ENCODE measurements at places on chromosomes 1 and 21.

- no peak for DNase-seq
Observed at GRCh38 chr1:1540818-1541628, 599 bp upstream of the TMEM240 start.

GRCh38 chr1:243930822-243931671, 81.0 kb upstream of the AKT3 start:
- peak; percentile 64 for DNase-seq

- peak; percentile 79 for DNase-seq
Observed at GRCh38 chr21:29504751-29505321, 206.1 kb downstream of the BACH1 start.

GRCh38 chr1:5832916-5833895, 159.0 kb downstream of the NPHP4 start:
- no peak for DNase-seq

DNA sequence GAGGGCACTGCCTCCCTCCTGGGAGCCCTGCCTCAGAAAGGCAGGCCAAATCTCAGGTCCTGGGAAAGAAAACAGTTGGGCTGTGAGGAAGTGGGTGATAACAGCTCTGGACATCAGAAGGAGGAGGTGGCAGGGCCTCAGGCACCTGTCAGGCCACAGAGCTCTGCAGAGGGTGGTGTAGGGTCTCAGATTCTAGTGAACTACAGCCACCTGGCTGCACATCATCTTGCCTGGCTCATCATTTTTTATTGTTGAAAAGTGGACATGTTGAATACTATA, 15.3 kb upstream of the ZNF678 start:
- no peak for DNase-seq

- no peak for DNase-seq
Observed at GRCh38 chr21:40902993-40903392, 56.0 kb upstream of the DSCAM start.

GRCh38 chr1:178196631-178197030, 102.7 kb downstream of the RASAL2 start:
- peak; percentile 40 for DNase-seq

DNA sequence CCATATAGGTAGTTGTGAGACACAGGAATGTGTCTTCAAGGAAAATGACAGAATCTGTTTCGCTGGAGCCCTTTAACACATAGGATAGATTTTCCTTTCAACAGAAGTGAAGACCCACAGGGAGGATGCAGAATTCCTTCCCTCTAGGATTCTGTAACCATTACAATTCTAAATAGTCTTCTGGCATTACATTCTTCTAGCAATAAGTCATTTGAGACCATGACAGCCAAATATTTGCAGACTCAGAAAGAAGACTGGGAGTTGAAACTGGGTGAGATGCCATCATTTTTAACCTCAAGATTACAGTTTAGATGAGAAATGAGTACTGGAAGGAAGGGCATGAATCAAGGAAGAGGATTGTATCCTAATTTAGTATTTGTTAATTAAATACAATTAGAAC, 61.6 kb downstream of the ZBTB18 start:
- peak; percentile 97 for DNase-seq

DNA sequence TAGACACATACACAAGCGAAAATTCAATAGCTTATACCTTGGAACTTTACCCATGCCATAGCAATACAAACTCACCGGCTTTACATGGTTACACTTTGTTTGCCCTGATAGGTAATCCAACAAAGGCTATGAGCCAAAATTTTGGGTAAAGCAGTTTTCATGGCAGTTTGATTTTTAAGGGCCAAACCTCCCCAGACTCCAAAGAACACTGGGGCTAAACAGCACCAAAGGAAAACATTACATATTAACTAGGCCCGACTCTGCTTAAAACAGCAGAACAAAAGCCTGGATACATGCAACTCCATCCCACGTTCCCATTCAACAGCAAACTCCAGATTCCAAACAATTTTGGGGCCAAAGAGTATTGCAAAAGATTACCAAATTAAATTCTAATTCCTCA, 4.4 kb upstream of the TMEM125 start:
- DNase-seq = no peak

- DNase-seq = no peak
Observed at GRCh38 chr1:89607586-89608318, 25.2 kb upstream of the LRRC8C start.

- peak; percentile 67 for DNase-seq
Observed at GRCh38 chr1:235511470-235512240, 7.4 kb upstream of the B3GALNT2 start.

DNA sequence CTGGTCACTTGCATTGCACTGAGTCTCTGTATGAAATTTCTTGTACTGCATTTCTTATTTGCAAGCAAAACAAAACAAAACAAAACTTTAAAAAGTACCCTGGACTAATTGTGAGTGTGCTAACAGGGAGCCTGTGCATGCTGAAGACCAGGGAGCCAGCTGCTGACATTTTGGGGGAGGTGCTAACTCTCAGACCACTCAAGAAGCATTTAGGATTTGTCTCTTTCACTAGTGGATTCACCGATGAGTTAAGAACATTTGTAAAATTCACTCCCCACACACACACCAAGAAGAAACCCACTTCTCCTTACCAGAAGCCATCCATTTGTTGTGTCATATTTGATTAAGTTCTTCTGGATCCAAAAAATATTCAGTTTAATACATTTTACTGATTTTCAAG, 95.7 kb upstream of the C1orf105 start:
- DNase-seq = no peak

- peak; percentile 27 for DNase-seq
Observed at GRCh38 chr1:167401260-167401873, 117.0 kb downstream of the CD247 start.

DNA sequence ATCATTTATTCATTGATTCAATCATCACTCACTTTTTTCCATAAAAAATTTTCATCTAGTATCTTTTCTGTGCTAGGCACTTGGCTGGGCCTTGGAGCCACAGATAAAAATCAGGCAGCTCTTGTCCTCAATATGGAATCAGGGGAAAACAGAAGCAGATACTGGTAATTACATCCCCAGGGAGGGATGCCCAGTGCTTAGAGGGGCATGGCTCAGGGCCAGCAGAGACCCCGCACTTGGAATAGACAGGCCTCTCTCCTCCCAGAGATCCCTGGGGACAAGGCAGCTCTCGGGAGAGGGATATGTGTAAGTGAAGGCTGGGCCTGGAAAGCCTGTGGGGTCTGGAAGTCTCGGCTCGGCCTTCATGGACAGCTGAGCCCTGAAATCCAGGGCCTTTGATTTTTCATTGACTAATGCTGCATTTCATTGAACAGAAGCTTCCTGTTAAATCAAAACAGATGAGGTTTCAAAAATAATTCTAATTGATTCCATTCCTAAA, 180.4 kb downstream of the FOXD2 start:
- no peak for DNase-seq

DNA sequence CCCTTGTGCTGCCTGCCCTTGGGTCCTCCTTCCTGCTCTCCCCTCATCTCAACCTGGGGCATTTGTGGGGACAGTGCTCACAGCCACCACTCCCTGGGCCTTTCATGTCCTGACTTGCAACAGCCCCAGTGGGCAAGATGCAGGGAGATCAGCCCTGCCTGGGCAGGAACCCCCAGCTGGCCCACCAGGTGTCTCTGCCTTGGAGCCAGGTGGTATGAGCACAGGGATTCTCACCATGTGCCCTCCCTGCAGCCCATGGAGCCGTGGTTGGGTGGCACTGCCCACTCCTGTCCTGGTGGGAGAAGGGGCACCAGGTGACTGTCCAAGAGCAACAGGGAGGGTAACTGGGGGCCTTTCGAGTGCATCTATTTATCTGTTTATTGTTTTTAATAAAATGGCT, 100.4 kb downstream of the AJAP1 start:
- DNase-seq = no peak

DNA sequence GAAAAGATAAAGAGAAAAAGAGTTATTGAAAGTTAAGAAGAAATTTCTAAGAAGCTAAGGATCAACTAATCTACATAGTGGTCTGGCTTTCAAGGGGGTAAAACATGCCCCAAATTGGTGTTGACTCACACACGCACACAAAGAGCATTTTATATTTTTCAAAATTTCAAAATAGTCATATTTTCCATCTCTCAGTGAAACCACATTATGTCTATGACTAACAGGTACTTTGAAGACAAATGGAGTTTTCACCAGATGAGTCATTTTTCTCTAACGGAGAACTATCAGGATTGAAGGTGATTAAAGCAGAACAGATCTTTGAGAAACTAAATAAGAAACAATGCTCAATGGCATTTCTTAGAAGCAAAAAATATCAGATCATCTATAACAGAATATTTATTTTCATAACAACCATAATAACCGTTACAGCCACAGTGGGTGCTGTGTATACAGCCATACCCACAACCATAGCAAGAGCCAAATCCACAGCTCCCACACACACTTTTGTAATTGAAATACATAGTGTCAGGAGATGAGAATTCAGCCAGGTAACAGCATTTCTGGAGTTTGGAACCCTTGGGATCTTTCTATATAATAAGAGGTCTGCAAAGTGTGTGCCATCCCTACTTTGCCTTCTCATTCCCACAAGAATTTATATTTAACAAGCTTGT, at the start of gene KRTAP21-3:
Gene KRTAP21-3 (minus strand): TSS at position 539 of the 671 bp plus-strand sequence. CDS start 18 bp downstream, at position 521.
- peak; percentile 82 for DNase-seq

GRCh38 chr21:18991846-18992245, 588.3 kb upstream of the TMPRSS15 start:
- DNase-seq = no peak

Data from fibroblast of skin of back (primary cell).